ENCODE measurements at places on chromosomes 3 and 15.

- no peak for DNase-seq
Measured at GRCh38 chr3:104411757-104412156, 955.0 kb upstream of the ALCAM start.

DNA sequence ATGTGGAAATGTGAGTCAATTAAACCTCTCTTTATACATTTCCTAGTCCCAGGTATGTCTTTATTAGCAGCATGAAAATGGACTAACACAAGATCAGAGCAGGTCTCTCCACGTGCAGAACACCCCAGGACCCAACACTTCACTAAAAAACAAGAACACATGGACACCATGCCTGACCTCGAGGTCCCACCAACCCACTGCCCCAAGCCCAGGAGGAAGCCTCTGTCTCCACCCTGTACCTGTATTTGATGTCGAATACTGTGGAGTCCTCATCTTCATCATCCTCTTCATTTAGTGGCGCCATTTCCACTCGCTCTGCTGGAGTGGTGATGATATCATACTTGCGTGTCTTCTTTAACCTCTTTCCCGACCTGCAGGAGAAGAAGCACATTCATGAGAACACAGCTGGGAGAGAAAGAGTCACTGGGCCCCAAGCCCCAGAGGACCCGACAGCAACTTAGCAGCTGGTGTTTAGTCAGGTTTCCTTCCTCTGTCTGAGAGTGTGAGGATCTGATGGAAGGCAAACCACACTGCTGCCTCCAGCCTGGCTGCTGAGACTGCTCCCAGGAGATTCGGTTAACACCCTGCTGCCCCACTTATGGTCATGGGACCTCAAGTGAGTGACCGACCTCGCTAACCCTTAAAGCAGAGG is 25.5 kb downstream of the FAM174B start:
- DNase-seq, result no peak

- no peak for DNase-seq
Measured at GRCh38 chr3:128815318-128816064, 63.9 kb upstream of the ACAD9 start.

- DNase-seq, result no peak
Measured at GRCh38 chr3:142210144-142210543, 15.2 kb downstream of the GK5 start.
